ENCODE measurements at places on chromosomes 1 and 21.
A peak's percentile ranks its signal among the peaks of the same experiment; 100 is the strongest.

GRCh38 chr1:206472024-206472423, 1.7 kb downstream of the IKBKE start:
- no peak for DNase-seq

GRCh38 chr1:215055281-215055935, 27.1 kb upstream of the KCNK2 start:
- DNase-seq: peak; percentile 9

DNA sequence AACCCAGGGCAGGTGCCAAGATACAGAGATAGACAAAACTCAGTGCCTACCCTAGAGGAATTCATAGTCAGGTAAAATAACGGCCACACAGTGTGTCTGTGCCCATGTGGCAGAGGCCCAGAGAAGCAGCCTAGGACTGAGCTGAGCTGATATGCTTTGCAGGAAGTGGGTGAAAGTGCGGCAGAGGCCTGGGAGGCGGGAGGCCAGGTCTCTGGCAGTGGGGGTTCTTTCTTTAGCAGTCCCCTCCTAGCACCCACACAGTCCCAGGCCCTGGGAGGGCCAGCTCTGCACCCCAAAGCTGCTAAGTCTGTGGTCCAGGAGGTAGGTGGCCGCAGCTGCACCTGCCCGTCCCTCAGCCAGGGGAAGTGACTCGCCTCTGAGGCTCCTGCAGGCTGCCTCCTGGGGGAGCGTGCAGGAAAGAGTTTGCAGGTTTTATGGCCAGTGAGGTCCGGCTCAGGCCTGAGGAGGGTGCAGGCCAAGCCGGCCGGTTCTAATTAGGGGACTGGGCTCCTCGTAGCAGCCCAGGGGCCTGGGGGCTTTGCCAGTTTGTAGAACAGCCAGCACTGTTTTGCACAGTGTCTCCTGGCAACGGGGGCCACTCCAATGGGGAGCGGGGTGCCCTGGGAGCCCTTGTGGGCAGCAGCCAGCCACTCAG, 107.9 kb downstream of the SPSB1 start:
- DNase-seq: no peak

- DNase-seq: peak; percentile 47
Observed at GRCh38 chr1:33182401-33182841, 578 bp upstream of the TRIM62 start.

GRCh38 chr1:204254031-204254661, 40.4 kb upstream of the GOLT1A start:
- DNase-seq: peak; percentile 31

- peak; percentile 93 for DNase-seq
Observed at GRCh38 chr1:2205191-2205952, 10.8 kb upstream of the FAAP20 start.

DNA sequence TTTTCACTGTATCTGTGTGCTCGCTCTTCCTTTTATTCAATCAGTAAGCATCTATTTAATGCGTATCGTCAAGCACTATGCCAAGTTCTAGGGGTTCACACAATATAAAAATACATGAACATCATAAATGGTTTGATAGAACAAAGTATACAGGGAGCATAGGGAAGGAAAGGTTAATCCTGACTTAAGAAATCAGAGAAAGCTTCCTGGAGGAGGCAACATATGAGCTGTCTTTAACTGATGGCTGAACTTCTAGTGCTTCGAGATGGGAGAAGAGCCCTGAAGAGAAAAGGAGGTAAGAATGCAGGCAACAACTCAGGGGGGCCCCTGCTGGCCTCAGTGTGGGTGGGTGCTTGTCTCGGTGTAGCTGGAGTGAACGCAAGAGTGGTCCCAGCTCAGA, 63.6 kb upstream of the GALNT2 start:
- DNase-seq: no peak

DNA sequence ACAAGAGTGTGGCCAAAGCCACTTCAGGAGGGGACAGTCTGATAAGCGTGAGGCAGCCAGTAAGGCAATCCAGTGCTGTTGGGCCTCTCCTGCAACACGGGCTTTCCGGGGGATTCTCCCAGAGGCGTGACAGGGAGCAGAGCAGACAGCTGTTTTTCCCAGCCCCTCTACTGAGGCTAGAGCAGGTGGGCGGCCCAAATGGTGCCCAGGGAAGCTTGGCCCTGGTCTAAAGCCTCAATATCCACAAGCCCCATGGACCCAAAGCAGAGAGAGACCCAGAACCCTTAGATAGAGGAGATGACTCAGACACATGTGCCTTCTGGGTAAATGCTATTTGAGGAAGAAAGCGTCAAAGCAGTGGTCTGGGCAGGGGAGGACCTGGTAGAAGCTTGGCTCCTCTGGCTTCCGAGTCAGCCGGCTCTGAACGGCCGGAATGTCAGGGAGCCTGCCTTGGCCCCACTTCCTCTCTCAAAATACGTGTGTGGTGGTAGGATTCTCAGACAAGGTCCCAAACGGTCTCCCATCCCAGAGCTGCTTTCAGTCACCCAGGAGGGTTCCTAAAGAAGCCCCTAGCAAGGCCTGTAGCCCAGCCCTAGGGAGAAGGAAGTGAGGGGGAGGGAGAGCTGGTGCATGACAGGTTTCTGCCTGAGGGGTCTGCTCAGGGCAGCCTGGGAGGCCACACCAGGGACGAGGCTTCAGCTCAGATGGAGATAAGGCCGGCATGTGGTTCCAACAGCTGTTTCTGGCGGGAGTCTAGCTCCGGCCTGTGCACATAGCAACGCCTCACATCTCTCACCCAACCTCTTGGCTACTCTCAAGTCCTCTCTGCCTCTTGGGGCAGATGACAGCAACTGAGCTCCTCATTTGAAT, 28.8 kb downstream of the PIK3C2B start:
- no peak for DNase-seq

DNA sequence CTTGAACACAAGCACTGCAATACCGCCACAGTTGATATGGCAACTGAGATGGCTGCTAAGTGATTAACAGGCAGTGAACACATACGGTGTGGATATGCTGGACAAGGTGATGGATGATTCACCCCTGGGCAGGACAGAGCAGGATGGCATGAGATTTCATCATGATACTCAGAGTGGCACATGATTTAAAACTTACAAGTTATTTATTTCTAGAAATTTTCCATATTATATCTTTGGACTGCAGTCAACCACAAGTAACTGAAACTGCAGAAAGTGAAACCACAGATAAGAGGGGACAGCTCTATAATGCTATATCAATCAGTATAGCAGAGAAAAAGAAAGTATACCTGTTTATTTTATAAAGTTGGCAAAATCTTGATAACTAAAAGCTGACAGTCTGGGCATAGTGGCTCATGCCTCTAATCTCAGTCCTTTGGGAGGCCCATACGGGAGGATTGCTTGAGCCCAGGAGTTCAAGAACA, 47.9 kb downstream of the PHACTR4 start:
- peak; percentile 59 for DNase-seq

- DNase-seq: no peak
Observed at GRCh38 chr1:3598051-3598491, 13.2 kb downstream of the MEGF6 start.

DNA sequence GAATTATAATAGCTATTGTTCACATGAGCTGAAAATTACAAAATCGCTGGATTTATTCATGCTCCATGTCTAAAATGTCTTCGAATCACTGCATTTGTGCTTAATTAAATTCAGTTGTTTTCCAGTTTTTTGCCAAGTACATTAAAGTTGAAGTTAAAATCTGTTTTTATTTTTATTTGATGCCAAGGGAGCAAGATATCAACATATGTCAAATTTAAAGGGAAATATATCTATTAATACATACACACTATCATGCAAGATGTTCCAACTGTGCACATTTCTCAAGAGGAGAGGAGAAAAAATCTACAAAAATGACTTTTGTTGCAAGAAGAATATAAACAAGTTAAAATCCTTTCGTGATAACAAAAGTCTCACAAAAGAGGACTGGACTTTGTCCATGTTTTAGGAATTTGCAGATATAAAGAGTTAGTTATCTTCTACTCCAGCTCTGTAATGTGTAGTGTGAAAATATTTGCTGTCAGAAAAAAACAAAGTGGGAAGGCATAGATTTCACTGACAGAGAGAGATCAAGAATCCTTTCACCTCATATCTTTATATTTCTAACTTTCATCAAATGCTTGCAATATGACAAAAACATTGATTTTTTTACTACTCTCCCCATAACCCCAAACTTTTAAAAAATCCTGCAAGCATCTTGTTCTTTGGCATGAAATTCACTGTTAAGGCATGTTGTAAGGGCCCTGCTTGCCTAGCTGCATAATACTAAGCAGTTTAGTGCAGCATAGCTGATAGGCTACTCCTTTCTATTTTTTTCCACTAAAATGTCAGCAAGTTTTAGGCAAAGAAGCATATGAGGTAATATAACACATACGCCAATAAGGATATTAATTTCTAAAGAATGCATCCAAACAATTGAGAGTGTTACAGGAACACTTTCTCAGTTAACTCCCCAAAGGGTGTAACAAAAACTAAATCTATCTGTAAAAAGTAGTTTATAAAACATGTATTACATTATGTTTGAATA, 340.2 kb upstream of the ADAMTS5 start:
- DNase-seq: peak; percentile 44

DNA sequence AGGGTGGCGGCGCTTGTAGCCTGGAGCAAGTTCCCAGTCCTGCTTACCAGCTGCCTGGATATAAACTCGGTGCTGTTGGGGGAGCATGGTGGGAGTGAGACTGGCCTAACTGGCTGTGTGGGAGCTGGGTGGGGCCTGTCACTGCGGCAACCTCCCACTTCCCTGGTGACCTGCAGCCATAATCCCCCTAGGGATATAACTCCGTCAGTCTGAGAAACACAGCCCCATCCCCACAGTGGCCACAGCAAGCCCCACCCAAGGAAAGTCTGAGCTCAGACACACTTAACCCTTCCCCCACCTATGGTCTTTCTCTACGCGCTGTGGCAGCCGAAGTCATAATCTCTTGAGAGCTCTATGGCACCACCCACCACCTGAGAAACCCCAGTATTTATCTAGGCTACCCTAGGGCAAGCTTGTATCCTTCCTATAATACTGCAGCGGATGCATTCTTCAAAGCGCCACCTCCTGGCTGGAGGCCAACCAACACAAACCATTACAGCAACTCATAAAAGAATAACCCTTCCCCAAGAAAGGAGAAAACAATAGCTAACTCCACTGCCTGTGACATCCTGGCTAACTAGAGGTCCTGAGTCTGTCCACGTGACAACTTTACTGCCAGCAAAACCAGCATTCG, 57.4 kb downstream of the ZNF648 start:
- no peak for DNase-seq

GRCh38 chr1:243716906-243717305, 133.1 kb downstream of the AKT3 start:
- DNase-seq: peak; percentile 65

DNA sequence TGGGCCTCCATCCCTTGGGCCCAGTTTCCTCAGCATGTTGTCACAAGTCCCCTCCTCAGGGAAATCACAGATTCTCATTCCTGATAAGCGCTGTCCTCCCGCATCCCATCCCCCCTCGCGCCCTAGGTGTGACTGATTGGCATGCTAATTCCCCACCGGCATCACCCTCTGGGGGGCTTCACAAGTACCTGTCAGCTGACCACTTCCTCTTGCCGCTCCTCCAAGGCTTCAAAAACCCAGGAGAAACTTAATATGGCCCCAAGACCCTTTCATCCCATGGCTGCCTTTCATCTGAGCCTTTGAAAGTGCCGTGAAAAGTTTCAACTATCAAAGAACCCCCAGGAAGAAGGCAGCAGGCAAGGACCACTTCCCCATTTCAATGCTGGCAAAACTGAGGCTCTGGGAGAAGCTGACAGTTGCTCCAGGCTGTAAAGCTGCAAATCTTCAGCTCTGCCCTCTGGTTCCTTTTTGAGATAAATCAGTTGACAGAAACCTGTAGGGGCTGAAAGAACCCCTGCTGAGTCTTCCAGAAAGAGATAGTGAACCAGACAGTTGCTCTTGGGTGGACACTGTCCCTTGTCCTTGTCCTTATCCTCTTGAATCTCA, 12.8 kb upstream of the MIXL1 start:
- no peak for DNase-seq

- no peak for DNase-seq
Observed at GRCh38 chr1:43844114-43844513, 89.5 kb upstream of the ARTN start.

DNA sequence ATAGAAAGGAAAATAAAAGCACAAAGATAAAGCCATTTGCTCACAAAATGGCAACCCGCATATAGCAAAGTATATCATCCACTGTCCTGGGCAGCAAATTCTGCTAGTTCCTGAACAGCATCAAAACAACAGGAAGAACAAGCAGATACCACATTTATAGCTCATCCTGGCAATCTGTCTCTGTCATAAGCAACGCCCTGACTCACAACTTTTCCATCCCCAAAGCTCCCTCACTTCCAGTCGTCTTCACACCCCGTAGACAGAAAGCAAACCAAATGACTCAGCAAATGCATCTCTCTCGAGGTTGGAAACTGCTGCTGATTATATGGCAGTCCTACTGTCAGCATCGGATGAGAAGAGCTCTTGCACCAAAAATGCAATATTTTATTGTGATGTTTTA, 65.8 kb downstream of the AK5 start:
- DNase-seq: peak; percentile 95

DNA sequence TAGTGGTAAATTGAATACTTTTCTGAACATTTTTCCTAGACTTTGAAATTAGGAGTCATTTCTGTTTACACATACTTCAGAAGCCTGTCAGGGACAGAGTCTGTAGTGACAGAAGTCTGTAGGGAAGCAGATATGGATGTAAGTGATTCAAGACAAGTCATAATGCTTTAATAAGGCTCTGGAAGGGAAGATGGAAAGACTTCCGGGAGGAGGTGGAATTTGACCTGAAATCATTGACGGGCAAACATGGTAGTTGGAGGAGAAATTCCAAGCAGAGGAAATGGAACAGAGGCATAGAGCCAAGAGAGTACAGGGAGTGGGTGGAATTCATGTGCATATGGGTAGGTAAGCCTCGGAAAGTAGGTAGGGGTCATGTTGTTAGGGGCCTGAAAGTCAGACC, 22.5 kb downstream of the CAMTA1 start:
- DNase-seq: peak; percentile 35

DNA sequence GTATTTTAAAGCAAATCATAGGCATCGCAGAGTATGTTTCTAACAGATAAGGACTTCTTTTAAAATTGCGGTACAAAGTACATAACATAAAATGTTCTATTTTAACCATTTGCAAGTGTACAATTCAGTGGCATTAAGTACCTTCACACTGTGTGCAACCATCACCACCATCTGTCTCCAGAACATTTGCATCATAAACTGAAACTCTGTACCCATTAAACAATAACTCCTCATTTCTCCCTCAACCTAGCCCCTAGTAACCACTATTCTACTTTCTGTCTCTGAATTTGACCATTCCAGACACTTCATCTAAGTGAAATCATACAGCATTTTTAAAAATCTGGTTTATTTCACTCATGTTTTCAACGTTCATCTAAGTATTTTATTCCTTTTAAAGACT, 16.6 kb upstream of the ATF3 start:
- no peak for DNase-seq

GRCh38 chr1:241061062-241061461, 295.9 kb downstream of the RGS7 start:
- DNase-seq: no peak

GRCh38 chr1:97721221-97721620, 199.6 kb downstream of the DPYD start:
- DNase-seq: peak; percentile 31

- no peak for DNase-seq
Observed at GRCh38 chr1:58469016-58469415, 77.5 kb downstream of the OMA1 start.

GRCh38 chr1:247273013-247273412, 17.1 kb downstream of the VN1R5 start:
- no peak for DNase-seq
